Naive thymus-derived CD4-positive, alpha-beta T cell (primary cell): ENCODE measurements at places on chromosomes 3 and 15.

DNA sequence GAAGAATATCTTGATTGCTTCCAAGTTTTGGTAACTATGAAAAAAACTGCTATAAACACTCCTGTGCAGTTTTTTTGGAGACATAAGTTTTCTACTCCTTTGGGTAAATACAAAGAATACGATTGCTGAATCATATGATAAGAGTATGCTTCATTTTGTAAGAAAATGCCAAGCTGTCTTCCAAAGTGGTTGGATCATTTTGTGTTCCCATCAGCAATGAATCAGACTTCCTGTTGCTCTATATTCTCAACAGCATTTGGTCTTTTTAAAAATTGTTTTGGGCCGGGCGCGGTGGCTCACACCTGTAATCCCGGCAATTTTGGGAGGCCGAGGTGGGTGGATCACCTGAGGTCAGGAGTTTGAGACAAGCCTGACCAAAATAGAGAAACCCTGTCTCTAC is 14.5 kb downstream of the BTD start:
- no peak for DNase-seq

DNA sequence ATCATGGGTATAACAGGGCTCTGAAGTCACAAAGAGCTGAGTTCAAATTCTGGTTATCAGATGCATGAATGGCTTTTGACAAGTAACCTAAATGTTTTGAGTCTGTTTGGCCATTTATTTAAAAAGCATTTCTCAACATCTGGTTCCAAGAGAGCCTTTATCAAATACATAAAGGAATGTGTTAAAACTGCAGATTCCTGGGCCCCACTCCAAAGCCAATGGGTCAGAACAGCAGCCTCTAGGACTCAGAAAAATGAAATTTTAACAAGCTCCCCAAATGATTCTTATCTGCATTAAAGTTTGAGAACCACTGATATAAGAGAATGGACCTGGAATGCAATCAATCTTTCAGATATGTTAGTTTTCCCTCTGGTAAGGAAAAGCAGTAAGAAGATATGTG is 3.4 kb downstream of the B4GALT4 start:
- no peak for DNase-seq

- no peak for DNase-seq
These were observed 8.3 kb downstream of the PLD1 start for GRCh38 chr3:171801738-171802589.

- no peak for DNase-seq
These were observed 22.1 kb downstream of the LOXL1 start for GRCh38 chr15:73948396-73948795.

DNA sequence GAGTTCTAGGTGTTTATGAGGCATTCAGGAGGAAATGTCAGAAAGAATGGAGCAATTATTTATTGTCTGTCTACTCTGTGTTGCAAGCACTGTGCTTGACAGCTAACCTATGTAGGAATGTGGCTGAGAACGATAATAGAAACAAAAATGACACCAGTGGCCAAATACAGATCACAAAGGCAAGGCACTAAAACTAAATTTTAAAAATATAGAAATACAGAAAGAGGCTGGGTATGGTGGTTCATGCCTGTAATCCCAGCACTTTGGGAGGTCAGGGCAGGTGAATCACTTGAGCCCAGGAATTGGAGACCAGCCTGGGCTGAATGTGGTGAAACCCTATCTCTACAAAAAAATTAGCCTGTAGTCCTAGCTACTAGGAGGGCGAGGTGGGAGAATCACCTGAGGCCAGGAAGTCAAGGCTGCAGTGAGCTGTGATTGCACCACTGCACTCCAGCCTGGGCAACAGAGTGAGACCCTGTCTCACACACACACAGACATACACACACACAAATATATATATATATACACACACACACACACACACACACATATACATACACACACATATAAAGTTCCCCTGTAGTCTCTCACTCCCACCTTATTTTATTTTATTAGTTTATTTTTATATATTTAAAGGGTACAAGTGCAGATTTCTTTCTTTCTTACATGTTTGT is 6.0 kb downstream of the PRKCI start:
- DNase-seq: no peak

- DNase-seq: no peak
These were observed 42.1 kb upstream of the TASOR start for GRCh38 chr3:56725175-56725574.

- DNase-seq: no peak
These were observed 53.2 kb downstream of the CD200R1L start for GRCh38 chr3:112793326-112794081.

DNA sequence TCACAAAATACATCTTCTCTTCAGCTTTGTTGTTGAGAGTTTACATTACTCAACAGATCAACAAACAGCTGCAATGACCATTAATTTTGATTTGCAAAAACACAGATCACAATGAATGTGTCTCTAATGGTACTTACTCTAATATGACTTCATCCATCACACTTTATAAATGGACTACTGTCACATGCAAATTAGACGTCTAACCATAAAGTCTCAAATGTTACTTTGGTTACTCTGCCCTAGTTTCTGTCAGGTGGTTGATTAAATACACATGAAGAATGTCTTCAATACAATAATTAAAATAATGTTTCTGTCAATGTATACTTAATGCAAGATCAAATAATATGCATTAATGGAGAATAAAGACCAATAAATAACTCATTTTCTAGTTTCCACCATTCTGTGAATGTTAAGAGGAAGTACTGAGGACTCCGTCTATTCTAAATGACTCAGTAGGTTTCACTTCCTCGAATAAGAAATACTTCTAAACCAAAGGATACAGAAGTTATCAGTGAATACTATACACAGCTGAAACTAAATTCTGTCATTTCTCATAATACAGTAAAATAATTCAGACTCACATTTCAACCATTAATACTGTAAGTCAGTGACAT is 145.8 kb downstream of the CBLB start:
- DNase-seq: no peak
